Germinal center (tissue), 1 donor: ENCODE measurements at places on chromosomes 7 and 10.

DNA sequence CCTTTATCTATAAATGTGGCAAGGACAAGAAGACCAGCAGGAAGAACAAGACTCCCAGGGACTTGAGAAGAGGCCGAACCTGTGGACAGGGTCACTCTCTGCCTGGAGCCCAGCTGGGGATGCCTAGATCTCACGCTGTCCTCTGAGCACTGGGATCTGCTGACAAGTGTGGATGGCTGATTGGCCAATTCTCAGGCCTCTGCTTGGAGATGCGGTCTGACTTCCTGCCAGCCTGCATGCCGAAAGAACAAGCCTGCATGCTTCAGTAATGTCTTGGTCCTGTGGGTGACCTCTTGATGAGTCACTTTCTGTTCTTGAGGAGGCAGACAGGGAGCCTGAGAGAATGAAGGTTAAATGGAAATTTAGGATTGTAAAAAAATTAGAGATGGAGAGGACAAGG lies 84.7 kb downstream of the TMEM178B start:
- no peak for DNase-seq

DNA sequence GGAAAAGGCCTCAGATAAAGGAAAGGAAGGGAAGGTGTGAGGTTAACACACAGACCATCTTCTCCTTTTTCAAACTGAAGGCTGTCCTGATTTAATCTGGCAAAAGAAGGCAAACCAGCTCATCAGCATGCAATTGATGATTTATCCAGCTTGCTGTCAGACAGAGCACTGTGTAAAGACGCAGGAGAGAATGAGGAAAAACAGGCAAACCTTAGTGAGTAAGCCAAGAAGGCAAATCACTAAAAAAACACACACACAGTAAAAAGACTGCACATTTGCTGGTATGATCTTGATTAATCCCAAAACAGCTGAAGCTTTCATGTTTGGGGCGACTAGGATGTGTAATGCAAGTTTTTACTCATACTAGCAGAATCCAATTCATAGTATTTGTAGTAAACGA lies 65.8 kb upstream of the SKAP2 start:
- no peak for DNase-seq

DNA sequence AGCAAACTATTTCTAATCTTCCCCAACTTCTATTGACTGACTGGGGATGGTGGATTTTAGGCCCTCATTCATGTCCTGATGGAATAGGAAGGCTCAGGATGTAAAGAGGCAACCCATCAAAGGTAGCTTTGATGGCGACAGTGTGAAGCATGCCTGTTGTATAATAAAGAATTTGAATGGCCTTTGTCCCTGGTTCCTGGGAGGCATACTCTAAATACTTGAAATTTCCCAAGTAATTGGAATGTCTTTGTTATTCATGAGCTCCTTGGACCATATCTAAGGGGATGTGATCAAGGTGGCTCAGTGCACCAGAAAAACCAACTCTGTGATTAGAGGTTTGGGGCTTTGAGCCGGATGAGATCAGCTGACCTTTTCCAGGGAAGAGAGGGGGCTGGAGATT lies 264.5 kb upstream of the NEBL start:
- DNase-seq, result no peak

- DNase-seq, result no peak
These were observed 62.4 kb upstream of the CC2D2B start for GRCh38 chr10:95845411-95845810.

DNA sequence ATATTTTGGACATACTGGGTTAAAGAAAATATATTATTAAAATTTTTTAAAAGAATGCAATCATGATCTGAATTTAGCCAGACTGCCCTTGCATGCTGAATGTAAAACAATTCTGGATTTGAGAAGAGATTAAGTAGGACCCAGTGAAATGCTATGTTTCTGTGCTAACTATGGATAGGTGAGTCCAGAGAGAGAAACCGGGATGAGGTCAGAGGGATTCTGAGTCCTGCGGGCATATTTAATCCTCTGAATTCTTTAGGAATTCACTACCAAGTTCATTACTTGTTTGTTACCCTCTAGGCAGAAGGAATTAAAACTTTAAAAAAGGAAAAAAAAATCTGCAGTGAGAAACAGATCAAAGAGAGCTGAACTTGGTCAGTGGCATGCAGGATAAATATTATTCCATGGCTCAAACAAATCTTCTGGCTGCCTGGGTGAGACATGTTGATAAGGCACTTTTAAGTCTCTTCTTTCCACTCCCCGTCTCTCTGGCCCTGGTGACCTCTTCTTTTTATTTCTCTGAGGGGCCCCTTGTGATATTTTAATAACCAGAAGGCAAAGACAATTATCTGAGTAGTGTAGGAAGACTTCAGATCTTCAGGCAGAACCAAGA lies 50.2 kb upstream of the LYZL1 start:
- no peak for DNase-seq

DNA sequence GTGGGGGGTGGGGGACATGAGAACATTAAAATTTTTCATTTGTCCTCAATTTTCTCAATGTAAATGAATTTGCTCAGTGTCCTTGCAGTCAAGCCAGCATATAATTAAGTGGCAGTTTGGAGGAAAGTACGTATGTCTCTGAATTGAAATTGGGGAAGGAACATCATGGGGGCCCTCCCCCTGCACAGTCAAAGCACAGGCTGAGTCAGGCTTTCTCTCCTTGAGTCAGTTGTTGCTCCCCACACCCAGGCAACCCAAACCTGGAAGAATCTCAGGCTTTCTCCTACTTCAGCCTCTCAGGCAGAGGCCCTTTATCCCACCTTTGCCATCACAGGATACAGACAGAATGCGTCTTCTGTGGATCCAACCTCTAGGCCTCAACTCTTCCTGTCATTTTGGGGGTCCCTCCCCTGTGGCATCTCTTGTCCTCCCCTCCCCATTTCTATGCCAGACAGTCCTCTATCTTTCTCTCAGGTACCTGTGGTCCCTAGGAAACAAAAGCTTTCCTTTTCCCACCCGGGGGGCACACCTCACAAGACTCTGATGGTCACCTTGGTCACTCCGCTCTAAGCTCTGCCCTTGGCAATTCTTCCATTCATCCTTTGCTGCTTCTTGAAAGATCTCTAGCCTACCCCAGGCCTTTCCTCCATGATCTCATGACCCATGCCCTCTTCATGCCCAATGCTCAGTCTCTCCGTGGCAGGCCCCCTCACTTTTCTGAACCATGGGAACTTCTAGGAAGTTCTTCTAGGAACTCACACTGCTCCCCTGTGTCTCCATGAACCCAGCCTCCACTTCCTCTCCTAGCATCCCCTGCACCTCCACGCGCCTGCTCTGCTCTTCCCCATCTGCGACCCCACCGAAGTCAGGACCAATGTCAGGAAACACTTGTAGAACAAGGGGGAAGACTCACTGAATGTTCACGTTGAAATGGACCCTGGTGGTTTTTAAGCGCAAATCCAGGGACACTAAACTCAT lies 40.4 kb downstream of the CREB3L2 start:
- DNase-seq, result no peak

GRCh38 chr7:16365177-16365576 lies 56.2 kb downstream of the CRPPA start:
- DNase-seq, result no peak

GRCh38 chr10:3605882-3606281 lies 179.1 kb downstream of the KLF6 start:
- no peak for DNase-seq

DNA sequence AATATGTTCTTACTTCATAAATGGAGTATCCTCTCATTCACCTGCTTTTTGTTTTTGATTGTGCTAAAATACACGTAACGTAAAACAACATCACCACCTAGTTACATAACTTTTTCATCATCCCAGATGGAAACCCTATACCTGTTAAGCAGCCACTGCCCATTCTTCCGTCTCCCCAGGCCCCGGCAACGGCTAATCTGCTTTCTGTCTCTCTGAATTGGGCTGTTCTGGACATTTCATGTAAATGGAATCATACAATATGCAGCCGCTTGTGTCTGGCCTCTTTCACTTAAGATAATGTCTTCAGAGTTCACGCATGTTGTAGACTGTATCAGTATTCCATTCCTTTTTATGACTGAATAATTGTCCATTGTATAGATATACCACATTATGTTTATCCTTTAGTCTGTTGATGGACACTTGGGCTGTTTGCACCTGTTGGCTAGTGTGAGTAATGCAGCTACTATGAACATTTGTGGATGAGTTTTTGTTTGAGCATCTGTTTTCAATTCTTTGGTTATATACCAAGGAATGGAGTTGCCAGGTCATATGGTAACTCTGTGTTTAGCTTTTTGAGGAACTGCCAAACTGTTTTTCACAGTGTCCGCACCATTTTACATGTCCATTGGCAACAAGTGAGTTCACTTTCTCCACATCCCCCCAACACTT lies 14.1 kb upstream of the SUN1 start:
- DNase-seq, result peak; percentile 39

DNA sequence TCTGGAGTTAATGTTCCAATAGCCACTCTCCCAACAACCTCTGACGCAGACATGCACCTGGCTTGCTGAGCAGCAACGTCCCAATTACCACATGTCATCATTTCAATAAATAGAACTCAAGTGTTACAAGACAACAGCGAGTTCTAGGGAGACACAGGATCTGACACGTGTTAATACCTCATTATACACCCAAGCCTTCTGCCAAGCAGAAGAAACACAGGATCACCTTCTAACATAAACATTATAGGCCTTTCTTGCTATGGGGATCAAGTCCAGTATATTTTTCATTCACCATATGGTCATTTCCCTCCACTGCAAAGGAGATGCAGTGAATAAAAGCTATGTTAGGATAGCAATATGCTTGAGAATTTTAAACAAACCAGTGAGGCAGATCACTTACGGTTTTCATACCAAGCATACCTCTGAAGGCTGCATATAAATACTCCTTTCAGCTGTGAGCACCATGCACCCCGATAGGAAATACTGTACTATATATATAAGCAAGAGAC lies 74.2 kb downstream of the JAZF1 start:
- no peak for DNase-seq

- DNase-seq, result no peak
These were observed 23.3 kb downstream of the ADCY1 start for GRCh38 chr7:45597286-45597984.

DNA sequence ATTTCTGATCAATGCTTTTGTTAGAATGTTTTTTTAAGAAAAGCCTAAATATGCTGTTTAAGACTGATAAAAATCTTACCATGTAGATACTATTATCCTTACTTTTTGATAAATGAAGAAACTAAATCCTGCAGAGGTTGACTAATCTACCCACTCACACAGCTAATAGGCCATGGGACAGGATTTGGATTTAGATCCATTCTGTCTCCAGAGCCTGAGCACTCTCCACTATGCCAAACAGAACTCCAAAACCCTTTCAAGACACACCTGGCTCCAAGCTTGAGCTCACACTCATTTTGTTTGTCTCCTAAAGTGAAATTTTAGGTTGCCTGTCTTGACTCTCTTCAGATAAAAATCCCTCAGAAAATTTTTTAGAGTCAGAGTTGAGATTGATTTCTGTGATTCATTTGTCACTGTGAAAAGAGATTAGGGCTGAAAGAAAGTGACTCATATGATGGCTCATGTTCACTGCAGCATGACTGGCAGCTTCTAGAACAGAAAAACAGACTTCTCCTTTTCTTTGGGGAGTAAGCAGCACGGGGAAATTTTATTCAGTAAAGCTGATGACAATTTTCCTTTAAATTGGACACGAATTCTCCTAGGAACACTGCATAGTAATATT lies 132.3 kb upstream of the POT1 start:
- DNase-seq, result no peak

GRCh38 chr7:121500360-121501058 lies 104.4 kb upstream of the FAM3C start:
- DNase-seq, result no peak

DNA sequence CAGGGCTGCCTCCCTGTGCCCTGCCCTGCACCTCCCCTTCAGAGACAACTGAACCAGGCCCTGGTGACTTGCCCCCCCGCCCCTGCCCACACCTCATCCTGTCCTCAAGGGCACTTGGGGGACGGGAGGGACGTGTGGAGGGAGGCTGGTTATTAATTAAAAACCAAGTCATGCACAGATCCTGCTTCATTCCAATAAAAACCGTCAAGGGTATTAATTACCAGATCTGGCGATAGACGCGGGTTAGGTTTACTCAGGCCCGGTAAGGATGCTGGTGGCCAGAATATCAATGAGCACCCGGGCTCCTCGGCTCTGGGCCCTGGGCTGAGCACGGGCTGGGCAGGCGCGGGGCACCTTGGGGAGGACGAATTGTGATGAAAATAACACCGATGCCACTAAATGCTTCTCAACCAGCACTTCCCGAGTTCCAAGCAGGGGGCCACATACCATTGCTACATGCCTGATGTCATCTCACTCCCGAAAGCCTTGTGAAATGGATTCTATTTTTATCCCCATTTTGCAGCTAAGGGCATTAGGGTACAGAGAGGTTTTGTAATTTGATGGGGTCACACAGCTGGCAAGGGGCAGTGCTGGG lies 24.5 kb upstream of the GTF2IRD1 start:
- no peak for DNase-seq
